ENCODE measurements at places on chromosomes 4 and X.

GRCh38 chr4:158016511-158016910 is 156.3 kb downstream of the GASK1B start:
- peak; percentile 70 for DNase-seq

GRCh38 chr4:1058198-1058996 is 47.0 kb downstream of the FGFRL1 start:
- no peak for DNase-seq

- DNase-seq = no peak
These were observed 74.0 kb upstream of the CENPE start for GRCh38 chr4:103272174-103272573.

DNA sequence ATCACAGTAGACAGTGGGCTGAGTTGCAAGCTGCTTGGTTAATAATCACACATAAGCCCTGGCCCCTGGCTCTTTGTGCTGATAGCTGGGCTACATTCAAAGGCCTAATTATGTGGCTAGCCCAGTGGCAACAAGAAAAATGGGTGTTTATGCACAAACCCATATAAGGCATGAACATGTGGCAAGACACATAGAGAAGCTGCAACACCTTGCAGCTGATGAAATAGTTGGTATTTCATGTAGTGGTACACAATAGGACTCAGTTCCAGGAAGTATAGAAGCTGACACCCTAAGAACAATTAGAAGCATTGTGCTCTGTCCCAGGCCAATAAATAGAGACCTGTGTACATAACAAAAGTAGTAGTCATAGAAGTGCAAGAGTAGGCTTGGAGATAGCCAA is 14.6 kb upstream of the ZNF630 start:
- no peak for DNase-seq
